ENCODE measurements at places on chromosomes 12 and 14.
A peak's percentile ranks its signal among the peaks of the same experiment; 100 is the strongest.

GRCh38 chr12:106106061-106106566 lies 32.6 kb downstream of the NUAK1 start:
- DNase-seq: no peak

DNA sequence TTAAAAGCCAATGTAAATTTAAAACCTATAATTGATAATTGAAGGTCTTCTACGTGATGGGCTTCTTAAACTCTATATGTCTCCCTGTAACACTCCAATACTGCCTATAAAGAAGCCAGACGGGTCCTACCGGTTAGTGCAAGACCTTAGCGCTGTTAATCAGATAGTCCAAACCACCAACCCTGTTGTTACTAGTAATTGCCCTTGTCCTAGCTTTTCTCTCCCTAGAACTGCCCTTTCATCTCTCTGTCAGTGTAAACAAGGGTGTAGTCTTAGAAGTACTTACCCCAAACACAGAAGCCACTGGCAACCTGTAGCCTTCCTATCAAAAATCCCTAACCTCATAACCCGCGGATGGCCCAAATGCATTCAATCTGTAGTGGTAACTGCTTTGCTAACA lies 243.0 kb upstream of the DIO3 start:
- no peak for DNase-seq

DNA sequence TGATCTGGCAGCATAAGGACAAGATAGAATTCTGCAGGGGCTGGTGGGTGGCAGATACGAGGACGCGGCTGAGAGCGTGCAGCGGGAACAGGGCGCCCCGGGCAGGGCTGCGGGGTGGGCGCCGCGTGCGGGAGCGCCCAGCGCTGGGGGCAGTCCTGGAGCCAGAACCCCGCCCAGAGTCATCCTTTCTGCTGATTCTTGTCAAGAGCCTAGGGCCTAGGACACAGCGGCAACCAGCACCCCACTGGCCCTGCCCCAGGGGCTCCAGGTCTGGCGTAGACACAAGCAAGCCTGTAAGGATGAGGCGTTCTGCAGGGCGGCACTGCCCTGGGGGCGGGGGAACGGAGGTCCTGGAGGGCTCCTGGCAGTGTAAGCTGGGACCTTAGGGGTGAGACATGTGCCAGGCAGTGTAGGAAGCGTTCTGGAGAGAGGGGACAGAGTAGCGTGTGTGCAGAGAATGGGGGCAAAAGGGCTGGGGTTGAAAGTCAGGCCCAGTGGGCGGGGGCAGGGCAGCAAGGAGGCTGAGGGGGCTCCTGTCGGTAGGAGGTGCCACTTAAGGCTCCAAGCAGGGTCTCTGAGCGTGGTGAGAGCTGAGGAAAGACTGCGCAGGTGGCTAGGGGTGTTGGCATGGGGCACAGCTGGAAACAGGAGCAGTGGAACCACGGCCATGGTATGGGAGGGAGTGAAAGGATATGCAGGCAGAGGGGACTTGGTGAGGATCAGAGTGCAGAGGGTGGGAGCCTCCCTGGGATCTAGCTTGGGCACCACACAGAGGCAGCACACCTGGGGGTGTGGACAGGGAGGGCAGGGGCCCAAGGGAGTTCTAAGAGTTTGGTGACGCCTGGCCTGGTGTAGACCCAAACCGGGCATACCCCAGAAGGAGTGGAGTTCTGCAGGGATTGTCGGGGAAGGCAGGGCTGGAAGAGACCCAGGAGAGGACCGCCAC lies 845 bp upstream of the AHNAK2 start:
- no peak for DNase-seq

GRCh38 chr14:58426670-58427280 lies 556 bp downstream of the TIMM9 start:
- peak; percentile 45 for DNase-seq

All from AML-193 (cell line).